ENCODE measurements at places on chromosomes 1 and 21. TPM values are rescaled to one million over a fixed set of nuclear protein-coding genes. Genes with fewer than 3 reads are reported as not detected.

The MCOLN3 gene
- polyA plus RNA-seq: 8.7 TPM

DNA sequence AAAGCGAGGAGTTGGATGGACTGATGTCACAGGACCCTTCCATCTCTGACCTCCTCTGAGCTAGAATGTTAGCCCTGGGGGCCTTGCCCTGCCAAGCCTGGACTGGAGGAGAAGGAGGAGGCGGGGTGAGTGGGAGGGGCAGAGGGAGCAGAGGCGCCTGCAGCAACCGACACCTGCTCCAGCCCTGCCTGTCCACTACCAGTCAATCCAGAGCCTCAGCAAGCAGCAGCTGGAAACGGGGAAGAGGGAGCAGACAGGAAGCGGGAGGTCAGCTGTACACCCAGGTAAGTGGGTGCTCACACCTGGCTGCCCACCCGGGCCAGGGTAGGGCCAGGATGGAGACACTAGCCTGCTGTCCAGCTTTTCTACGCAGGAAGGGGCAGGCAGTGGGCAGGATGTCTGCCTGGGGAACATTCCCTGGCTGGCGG, at the start of gene IGFN1:
Gene IGFN1 (plus strand): TSS at position 201 of the 428 bp plus-strand sequence. CDS start 2,470 bp downstream, outside the sequence.
- DNase-seq: no peak

The HTR6 gene
- 2.0 TPM for polyA plus RNA-seq

The ESPN gene
- 31.4 TPM for polyA plus RNA-seq
